ENCODE measurements at places on chromosomes 7 and 10.

DNA sequence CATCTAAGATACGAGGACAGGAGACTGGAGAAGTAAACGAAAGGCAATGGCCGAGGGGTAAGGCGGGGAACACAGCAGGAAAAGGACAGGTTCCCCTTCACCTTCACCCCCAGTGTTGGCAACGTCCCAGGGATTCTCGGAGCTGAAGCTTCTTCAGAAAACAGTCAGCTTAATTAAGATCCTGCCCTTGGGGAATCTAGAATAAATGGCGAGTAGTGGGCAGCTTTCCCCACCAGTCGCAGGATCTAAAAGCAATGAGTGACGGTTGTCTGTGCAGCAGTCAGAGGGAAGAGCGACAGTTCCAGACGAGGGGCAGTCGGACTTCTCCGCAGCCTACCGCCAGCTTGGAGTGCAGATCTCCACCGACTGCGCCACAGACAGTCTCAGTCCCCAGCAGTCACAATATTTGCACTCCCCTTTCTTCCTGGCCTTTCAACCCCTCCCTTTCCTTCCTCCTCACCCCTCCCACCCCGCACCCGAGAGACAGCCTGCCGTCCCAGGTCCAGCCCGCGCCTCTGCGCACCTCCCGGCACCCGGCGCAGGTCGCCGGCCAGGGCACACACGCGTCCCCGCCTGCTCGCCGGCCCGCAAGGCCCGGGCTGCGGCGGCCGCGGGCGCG, 10.9 kb upstream of the SP8 start:
- DNase-seq = no peak

DNA sequence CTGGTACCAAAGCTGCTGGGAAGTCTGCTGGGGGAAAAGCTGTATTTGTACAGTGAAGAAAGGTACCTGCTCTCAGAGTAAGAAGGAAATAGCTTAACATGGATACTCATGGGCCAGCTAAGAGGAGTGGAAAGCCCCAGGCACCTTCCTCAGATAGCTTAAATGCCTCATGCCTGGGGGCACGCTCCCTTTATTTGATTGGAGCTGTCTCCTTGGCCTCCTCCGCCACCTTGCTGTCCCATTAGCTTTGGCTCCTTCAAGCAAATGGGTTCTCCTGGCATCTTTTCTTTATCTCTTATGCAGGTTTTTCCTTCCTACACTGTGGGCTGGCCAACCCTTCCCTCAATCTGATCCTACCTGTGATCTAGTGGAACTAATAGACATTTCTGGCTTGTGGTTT, 318.5 kb downstream of the SH2D4B start:
- DNase-seq = no peak

- no peak for DNase-seq
Measured at GRCh38 chr7:41655426-41655825, 47.5 kb downstream of the INHBA start.

GRCh38 chr10:119189811-119190282, 11.2 kb upstream of the PRDX3 start:
- no peak for DNase-seq

GRCh38 chr10:59098387-59098786, 78.1 kb upstream of the PHYHIPL start:
- DNase-seq = no peak

- DNase-seq = no peak
Measured at GRCh38 chr7:98216941-98217622, 5.8 kb downstream of the BHLHA15 start.

- peak; percentile 63 for DNase-seq
Measured at GRCh38 chr10:70578371-70578947, 24.1 kb downstream of the PRF1 start.

GRCh38 chr7:48182718-48183369, 11.6 kb downstream of the ABCA13 start:
- DNase-seq = no peak

DNA sequence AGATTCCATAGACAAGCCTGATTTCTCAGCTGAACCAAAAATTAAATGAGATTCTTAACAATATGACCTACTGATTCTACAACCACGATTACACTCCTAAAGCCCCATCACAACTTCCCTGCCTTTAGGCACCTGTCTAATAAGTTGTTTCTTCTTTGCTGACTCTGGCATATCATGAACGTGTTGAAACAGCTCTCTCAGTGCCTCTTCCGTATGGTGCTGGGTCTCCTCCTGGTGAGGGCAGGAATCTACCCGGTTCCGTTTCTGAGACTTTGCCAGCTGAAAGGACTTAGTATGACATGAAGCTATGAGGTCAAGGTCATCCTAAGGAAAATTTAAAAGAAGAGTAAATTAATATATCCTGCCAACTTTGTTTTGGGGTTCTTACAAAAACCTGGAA, 48.6 kb downstream of the ARHGAP19 start:
- no peak for DNase-seq

- no peak for DNase-seq
Measured at GRCh38 chr7:137685433-137686164, 161.2 kb downstream of the DGKI start.

DNA sequence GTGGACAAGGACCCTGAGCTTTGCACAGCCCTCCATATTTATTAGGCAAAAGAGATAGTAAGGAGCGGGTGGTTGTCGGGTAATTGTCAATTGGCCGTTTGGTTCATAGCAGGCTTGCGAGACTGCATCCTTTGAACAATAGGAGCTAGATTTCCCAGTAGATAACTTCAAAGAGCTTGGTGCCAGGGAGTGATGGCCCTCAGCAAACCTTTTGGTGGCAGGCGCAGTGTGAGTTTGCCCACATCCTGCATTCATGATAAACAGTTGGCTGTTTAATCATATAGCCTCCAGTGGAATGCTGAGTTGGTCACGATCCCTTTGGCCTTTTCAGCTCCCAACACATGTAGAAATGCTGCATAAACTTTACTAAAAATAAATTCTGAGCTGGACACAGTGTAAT, 156.9 kb downstream of the AKR1D1 start:
- no peak for DNase-seq

GRCh38 chr7:195830-196128, 3.4 kb downstream of the FAM20C start:
- DNase-seq = no peak

DNA sequence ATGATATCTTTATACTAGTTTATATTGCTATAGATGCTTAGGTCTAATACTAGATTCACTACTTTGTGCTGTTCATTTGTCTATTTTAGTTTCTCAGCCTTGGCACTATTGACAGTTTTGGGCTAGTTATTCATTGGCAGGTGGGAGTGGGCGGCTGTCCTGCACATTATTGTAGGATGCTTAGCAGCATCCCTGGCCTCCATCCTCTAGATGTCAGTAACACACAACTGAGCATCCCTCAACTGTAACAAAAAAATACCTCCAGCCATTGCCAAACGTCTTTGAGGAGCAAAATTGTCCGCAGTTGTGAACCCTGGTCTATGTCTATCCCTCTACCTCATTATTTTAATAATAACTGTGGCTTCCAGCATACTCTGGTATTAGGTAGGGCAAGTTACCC, 34.4 kb upstream of the PNLIP start:
- no peak for DNase-seq

DNA sequence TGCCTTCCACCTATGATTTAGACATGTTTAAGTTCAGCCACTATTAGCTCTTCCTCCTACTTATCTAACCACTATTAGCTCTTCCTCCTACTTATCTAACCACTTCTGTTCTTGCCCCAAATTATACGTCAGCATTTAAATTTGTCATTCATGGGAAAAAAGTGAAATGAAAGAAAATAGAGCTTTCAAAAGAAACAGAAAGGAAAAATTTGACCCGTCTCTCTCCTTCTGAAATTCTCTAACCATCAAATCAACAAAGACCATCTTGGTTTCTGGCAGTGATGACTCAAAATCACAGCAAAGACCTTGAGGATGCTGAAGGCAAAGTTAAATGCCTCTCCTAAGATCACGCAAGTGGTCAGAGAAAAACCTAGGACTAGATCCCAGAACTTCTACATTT, 2.6 kb downstream of the LIPA start:
- DNase-seq = no peak

DNA sequence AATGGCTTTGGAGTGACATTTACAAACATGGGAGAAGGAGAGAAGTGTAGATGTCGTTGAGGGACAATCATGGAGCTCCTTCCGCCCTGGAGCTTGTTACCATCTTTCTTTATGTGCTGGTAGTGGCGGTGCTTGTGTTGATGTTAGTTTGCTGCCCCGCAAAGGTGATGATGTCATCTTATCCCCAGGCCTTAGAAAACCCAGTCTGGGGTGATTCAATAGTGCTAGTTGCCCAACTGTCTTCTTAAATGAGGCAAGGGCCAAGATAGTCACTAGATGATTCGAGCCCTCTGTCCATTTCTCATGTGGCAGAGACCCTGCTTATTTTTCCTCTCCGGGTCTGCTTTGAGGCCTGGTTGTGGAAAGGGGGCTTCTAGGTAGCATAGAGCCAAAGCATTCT, 277.4 kb downstream of the CCSER2 start:
- no peak for DNase-seq

DNA sequence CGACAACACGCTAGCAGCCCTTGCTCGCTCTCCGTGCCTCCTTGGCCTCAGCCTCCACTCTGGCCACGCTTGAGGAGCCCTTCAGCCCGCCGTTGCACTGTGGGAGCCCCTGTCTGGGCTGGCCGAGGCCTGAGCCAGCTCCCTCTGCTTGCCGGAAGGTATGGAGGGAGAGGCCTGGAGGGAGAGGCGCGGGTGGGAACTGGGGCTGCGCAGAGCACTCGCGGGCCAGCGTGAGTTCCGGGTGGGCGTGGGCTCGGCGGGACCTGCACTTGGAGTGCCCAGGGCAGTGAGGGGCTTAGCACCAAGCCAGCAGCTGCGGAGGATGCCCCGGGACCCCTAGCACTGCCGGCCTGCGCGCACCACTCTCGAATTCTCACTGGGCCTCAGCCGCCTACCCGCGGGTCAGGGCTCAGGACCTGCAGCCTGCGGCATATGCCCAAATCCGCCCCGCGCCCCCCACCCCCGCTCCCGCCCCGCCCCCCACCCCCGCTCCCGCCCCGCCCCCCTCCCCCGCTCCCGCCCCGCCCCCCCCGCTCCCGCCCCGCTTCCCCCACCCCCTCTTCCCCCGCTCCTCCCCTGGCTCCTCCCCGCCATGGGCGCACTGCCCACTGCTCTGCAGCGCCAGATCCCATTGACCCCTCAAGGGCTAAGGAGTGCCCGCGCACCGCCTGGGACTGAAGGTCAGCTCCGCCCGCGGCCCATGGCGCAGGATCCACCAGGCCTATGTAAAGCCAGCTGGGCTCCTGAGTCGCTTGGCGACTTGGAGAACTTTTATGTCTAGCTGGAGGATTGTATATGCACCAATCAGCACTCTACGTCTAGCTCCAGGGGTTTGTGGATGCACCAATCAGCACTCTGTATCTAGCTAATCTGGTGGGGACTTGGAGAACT, 15.9 kb upstream of the ACBD5 start:
- no peak for DNase-seq

DNA sequence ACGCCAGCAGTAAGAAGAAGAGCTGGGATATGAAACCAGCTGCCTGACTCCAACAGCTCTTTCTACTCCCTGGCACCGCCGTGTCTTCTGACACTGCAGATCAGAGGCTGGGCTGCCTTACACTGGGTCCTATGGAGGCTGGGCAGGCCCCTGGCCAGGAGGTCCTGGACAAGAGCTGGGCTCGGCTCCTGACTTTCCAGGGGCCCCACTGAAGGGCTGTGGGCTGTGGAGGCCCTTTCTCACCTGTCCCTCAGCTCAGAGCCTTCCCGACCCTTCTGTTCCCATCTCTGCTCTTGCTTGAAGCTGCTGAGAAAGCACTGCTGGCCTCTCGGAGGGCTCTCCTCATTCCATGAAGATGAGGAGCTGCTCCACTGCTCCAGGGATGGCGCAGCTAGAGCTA, 85.9 kb upstream of the UNC5B start:
- DNase-seq = no peak
